ENCODE measurements at places on chromosomes 12 and 14.
A peak's percentile ranks its signal among the peaks of the same experiment; 100 is the strongest.

- DNase-seq: no peak
Observed at GRCh38 chr14:33590891-33591630, 359.8 kb downstream of the EGLN3 start.

GRCh38 chr14:28382444-28383190, 384.0 kb upstream of the FOXG1 start:
- DNase-seq: no peak

DNA sequence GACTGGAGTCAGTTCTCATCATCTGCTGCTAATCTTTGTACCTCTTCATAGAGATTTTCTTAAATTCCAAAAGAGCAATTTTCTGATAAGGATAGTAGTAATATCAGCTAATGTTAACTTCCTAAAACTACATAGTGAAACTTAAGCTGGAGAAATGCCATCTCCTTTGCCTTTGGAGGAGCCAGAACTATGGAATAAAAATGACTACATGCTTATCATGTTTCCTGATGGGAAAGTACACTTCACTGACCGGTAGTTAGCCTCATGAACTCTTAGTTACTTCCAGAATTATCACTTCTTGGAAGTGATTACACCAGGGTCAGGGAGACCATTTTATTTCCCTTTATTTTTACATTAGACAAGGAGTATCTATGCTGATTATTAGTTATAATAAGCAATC, 1222.1 kb upstream of the TMEM132C start:
- DNase-seq: no peak

DNA sequence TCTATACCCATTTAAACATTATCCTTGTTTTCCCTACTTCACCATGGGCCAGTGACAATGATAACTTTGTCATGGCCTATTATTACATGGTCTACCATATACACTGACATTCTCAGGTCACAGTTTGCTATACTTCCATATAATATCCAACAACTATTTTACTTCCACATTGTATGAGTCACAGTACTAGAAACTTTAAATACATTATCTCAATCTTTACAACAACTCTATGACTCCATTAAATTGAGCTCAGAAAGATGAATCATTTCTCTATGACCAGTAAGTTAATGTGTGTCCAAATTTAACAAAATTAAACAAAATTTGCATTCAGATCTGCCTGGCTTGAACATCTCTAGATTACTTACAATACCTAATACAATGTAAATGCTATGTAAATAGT, 93.9 kb downstream of the PLEKHG7 start:
- DNase-seq: no peak

DNA sequence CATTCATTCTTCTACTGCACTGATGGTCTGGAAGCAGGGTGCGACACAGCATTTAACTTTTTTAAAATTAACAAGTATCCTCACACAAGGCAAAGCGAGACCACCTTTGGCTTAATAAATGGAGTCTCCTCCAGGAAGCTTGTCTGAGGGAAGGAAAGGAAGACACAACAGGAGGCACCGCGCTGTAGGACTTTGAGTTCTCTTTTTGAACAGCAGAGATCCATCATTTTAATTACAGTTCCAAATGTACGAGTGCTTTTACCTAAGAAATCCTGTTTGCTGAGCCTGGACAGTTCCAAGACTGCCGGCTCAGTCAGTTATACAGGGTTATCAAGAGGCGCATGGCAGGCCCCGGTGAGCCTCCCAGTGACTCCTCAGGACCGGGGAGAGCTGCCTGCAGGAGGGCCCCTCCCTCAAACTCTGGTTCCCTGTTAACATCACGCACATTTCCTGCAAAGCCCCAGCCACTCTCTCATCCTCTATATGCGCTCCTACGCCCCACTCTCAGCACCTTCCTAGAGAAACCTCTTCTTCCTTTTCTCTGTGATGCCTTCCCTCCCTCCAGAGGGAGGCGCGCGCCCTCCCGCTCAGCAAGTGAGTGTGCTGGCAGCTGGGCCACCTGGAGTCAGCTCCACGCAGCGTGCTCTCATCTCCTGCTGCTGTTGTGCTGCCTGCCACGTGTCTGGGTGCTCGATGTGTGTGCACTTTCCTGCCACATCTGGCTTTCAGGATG, 46.1 kb downstream of the STX2 start:
- DNase-seq: no peak

GRCh38 chr12:118237052-118237665, 101.2 kb downstream of the PEBP1 start:
- no peak for DNase-seq

DNA sequence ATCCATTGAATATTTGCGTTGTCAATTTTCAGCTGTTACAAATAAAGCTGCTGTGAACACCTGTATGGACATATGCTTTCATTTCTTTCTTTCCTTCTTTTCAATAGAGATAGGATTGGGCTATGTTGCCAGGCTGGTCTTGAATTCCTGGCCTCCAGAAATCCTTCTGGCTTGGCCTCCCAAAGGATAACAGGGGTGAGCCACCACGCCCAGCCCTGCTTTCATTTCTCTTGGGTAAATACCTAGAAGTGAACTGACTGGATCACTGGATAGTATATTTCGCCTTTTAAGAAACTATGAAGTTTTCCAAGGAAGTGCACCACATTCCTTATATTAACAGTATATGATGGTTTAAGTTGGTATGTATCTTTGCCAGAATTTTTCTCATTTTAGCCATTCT, 32.3 kb upstream of the EAPP start:
- DNase-seq: no peak

DNA sequence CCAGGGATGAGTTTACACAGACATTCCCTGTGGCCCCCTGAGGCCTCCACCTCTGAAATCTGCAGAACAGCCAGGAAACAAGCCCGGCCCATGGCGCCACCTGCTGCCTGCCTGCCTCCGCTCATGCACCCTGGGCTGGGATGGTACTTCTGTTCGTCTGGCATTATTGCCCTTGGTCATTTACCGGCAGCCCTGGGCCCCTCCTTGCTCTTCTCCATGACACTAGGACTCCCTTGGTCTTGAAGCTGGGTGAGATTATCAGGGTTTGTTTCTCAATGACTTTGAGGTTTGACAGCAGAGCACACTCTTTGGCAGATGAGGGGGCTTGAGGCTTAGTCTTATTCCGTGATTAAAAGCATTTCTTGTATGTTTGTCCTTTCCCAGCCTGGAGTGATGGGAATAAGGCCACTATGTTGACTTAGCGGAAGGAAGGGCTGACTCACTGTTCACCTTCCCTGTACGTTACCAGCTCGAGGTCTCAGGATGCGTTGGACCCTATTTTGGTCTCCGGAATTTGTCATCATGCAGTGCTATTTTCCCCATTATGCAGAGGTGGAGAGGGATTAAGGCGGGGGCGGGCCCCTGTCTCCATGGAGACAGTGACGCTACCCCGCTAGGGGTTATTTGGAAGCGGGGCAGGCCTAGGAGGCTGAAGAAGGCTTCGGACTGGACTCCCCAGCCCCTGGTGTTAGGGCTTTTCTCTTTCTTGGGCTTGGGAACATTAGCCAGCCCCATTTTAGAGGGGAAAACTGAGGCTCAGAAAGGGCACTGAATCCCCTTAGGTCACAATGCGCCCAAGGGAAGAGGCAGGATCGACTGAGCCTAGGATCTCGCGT, 706 bp upstream of the PEX5 start:
- DNase-seq: peak; percentile 77

GRCh38 chr14:91111443-91111842, 2.4 kb upstream of the DGLUCY start:
- no peak for DNase-seq

DNA sequence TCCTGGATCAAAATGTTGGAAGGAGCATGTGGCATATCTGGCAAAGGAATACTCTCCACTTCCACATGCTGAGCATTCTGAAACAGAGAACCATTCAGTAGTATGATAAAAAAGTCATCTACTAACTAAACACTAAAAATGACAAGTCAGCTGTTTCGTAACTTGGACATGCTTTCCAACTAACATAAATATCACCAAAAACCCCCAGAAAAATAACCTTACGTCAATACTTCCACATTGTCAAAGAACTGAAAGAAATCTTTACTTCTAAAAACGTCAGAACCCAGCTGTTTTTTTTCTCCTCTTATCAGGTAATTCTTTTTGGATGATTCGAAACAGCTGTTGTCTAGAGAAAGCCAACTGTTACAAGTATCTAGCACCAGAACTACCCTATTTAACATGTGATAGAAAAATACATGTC, 8.2 kb downstream of the WBP11 start:
- DNase-seq: no peak

GRCh38 chr14:69398818-69399210, 322 bp downstream of the SLC39A9 start:
- no peak for DNase-seq

- DNase-seq: peak; percentile 50
Observed at GRCh38 chr12:126784328-126784921, 1482.5 kb upstream of the TMEM132C start.

DNA sequence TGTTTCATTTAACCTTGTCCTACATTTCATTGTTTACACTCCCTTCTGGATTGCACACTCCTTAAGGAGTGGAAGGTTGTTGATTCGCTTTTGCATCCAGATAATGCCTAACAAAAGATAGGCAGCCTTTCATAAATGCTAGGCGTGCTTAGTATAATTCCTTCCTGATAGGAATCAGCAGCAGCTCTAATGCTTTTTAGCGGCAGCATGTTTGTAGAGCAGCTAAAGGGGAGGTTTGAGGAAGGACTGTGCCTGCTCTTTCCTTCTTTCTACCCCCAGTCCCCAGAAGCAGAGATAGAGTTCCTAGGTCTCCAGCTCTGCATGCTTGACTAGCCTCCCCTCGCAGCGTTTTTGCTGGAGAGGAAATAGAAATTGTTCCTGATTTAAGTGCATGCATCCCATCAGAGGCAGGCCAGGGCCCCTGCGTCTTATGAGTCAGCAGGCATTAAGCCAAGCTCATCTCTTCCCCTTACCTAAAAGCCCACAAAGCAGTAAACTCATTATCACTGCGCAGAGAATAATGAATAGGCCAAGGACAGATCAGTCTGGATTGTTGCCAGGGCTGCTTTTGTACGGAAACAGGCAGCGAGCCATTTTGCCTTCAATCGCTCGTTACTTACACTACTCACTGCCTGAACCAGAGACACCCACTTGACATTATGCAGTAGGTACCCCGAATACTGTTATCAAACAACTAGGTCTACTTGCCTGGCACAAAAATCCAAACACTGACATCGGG, 14.0 kb upstream of the TBPL2 start:
- DNase-seq: peak; percentile 13

DNA sequence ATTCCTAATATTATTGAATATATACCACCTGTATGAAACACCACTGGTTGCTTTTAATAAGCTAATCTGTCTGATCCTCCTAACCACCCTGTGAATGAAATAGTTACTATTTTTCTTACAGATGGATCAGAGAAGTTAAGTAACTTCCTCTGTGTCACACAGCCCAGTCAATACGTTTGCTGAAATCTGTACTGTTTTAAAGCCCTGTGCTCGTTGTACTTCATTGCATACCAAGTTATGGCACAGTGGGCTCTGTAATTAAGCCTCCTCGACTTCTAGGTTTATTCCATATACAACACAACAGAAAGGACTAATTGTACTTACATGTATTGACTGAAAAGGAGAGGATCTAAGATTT, 137.9 kb downstream of the TPH2 start:
- DNase-seq: no peak

DNA sequence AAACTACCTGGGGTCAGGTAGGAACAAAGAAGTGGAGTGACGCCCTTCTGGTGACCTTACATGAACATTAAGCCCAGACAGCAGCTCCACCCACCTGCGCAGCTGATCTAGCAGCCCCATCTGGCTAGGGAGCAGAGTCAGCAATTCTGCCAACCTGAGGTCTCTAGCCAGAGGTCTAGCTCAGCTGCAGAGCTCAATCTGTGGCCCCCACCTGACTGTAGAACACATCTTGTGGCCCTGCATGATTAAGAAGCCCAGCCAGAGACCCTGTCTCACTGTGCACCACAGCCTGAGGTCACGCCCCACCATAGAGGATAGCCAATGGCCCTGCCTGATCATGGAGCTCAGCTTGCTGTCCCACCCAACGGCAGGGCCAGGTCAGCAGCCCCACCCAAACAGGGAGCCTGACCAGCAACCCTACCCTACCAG, 50.6 kb upstream of the HIGD1C start:
- no peak for DNase-seq

- DNase-seq: no peak
Observed at GRCh38 chr14:46259536-46259935, 392.0 kb downstream of the RPL10L start.

GRCh38 chr12:95545731-95546490, 5.4 kb downstream of the USP44 start:
- no peak for DNase-seq

DNA sequence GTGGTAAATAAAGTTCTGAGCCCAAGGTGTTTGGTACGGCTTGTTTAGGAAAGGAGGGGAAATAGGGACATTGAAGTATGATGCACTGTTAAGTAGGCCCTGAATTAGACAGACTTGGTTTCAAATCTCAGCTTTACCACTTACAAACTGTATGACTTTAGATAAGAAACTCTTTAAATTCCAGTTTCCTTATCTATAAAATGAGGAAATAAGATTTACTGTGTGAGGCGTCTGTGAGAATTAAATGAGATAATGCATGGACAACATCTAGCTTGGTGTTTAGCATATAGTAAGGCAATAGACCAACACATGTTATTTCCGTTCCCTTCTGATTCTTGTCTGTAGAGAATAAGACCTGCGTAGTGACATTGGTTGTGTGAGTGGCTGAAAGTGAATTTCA, 7.0 kb downstream of the NCKAP1L start:
- DNase-seq: no peak

GRCh38 chr12:12336511-12336910, 13.5 kb downstream of the MANSC1 start:
- DNase-seq: no peak

DNA sequence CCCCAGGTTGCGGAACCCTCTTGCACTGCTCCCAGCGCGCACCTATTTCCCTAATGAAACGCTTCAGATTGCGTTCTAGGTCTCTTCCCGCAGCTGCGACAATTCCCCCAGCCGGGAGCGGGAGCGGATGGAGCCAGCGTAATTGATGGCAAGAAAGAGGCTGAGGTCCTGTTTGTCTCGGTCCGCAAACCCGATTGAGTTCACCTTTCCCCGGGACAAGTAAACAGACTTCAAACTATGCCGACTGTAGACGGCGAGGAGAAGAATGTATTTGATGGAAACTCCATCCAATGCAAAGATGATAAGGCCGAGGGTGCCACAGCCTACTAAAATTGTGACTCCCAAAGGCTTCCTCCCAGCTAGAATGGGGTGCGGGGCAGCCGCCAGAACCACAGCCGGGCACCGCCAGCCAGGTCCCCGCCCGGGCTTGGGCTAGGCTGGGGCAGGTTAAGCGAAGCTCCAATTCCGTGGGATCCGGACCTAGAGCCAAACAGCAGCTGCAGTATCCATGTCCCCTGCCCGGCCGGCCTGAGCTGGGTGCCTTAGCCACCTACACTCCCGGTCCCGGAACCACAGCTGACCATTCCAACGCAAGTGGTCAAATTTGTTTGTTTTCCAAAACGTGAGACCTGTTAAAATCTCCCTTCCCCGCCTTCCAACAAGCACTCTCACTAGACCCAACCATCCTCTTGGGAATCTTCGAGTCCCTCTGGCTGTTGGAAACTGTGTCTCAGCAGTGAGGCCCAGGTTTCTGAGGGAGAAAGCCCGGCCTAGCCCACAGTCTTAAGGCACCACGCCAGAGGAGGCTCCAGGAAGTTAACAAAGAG, 5.5 kb downstream of the NKX2-1 start:
- DNase-seq: no peak

- DNase-seq: no peak
Observed at GRCh38 chr12:38543151-38543550, 226.6 kb downstream of the ALG10B start.
